Kasumi-1 (cell line): ENCODE measurements at places on chromosomes 3 and 15.

DNA sequence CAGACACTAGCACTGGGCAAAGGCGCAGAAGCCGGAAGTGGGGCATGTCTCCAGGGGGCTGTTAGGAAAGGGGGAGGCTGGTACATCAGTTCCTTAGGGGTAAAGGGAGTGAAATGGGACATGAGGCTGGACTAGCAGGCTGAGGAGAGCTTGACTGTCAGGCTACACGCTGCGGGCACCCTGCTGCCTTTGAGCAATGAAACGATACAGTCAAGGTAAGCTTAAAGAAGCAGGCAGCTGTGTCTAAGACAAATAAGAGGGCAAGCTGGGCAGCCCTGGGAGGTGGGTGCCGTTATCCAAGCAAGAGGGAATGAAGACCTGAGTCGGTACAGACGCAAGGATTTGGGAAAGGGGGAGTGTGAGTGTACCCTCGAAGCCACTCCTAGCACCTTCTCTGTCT is 51.0 kb upstream of the DCLK3 start:
- no peak for DNase-seq

GRCh38 chr3:125186800-125187598 is 25.5 kb downstream of the SLC12A8 start:
- DNase-seq = no peak

DNA sequence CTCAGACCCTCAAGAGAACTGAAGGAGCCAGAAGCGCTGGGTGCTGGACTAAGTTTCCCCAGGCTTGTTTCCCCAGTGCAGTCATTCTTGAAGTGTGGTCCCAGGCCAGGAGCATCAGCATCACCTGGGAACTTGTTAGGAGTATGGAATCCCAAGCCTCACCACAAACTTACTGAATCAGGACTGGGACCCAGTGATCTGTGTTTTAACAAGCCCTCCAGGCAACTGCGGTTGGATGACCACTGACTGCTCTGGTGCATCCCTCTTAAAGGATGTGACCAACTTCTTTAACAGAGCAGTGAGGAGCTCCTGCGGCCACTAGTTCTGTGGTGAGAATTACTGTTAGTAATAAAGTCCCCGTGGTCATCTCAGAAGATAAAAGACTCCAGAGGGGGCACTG is 62.4 kb upstream of the DAZL start:
- no peak for DNase-seq

DNA sequence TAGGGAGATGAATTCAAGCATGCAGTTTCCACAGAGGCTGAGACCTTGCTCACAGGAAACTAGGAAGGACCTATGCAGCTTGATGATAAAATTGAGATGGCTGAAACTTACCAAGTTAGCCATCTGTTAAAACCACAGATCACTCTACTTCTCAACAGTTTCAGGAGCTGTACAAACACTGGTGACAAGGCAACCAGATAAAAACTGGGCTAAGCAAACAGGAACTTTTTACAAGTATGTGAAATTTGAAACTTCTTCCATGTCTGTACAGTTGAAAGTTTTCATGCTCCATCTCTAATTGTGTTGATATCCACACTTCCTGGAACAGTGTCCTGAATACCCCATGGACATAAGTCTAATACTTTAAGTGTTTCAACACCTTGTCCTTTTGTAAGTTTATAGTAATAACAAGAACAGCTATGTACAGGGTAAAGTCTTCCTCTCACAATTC is 78.2 kb downstream of the FAIM start:
- DNase-seq = peak; percentile 90

GRCh38 chr3:59800481-59800880 is 750.7 kb upstream of the CFAP20DC start:
- no peak for DNase-seq

DNA sequence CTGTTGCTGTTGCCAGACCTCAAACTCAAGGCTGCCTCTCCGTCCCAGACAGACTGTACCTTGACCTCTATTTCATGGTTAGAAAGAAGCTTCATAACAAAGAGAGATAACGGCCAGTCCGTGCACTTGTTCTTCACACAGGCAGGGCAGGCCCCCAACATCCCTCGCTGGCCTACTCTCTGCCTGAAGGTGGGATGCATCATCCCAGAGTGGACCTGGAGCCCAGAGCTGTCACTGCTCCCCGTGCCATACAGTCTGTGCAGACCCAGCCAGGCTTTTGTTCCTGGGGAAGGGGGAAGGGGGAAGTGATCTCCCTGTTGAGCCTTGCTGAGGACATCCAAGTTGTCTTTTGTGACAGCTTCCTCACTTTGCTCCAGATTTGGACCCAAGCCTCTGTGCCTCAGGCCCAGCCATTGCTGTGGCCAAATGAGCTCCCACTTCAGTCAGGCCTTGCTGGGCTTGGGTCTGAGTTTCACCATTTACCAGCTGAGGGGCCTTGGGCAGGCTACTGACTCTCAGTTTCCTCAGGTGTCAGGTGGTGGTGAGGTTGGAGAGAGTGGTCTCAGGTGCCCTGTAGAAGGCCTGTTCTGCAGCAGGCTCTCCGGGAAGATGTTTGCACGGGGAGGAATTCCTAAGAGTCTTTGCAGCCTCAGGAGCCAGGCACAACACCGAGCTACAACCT is 141.6 kb downstream of the DNAJB8 start:
- DNase-seq = no peak

GRCh38 chr3:51503007-51503406 is 3.2 kb upstream of the DCAF1 start:
- DNase-seq = no peak

- no peak for DNase-seq
Measured at GRCh38 chr3:52358362-52358940, 42.3 kb downstream of the DNAH1 start.

DNA sequence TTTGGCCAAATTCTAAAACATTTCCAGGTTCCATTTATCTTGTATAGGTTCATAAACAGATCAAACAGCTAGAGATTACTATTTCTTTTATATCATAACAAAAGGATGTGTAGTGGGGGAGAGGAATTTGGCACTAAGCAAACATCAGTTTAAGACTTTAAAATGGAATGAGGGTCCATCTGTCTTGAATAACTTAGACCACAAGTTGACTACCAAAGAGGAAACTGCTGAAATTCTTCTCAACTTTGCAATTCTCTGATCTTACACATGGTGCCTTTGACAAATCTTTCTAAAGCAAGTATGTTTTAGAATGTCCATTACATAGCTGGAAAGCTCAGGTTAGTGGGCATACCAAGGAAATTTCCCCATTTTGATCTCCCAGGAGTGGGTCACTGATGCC is 140.5 kb upstream of the ADAMTS9 start:
- no peak for DNase-seq

DNA sequence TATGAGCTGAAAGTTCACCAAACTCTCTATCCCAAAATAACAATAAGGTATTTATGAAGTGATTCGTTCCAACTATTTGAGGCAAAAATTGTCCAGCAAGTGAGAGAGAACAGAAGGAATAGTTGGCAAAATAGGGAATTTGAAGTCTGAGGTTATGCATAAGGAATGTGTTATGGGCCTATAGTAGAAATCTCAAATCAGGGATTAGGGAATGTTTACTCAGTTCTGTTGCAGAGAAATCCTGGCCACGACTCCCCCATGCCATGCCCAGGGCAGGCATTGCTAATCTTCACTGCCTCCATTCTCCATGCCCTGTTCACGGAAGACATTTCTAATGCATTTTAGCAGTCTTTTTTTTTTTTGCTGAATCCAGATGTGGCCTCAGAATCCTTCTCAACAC is 58.6 kb downstream of the FLNB start:
- no peak for DNase-seq

DNA sequence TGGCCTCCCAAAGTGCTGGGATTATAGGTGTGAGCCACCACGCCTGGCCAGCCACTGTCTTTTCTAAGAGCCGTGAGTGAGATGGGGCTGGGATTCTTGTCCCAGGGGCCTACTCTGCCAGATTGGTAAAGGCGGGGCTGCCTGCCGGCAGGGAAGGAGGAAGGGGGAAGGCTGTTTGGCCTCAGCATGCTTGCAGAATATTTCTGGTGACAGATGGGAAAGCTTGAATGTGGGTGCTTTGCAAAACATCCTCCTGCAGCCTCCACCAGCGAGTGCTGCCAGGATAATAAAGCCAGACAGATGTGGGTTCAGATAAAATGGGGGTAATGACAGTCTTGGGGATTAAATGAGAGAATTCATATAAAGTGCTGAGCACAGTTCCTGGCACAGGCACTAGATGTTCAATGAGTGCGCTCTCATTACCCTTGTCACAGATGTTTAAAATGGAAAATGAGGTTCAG is 19.8 kb upstream of the ACOX2 start:
- DNase-seq = no peak

- no peak for DNase-seq
Measured at GRCh38 chr3:122012821-122013220, 9.2 kb downstream of the ILDR1 start.

DNA sequence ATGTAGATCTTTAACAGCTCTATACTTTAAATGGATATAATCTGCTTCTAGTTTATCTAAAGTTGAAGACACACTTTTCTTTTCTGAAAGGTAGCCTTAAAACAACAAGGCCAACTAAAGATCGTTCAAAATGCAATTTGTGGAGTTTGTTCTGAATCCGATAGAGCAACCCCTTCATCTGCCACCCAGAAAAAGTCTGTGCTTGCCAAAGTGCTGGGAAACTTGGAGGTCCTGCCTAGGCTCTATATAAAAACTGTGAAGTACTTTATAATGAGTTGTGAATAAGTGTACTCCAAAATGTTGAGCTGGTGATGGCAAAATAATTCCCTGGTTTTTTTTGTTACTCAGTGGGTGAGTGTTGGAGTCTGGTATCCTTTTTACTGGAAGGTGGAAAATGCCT is 12.5 kb downstream of the GLDN start:
- no peak for DNase-seq

- DNase-seq = peak; percentile 3
Measured at GRCh38 chr3:184716622-184717398, 4.9 kb upstream of the MAGEF1 start.

DNA sequence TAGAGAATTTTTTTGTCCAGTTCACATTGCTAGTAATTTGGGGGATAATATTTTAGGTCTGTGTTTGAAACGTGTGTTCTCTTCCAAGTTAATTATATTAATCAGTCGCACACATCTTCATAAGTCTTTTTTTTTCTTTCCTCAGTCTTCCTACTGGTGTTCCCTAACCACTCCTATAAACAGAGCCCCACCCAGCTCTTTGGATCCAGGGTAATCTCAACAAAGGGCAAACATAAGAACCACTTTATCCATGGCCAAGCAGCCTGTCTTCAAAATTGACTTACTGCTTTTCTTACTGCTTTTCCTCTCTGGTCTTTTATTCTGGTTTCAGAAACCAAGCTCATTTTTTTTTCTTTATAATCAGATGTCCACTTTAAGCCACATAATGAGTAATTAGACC is 266.8 kb upstream of the NECTIN3 start:
- DNase-seq = no peak

DNA sequence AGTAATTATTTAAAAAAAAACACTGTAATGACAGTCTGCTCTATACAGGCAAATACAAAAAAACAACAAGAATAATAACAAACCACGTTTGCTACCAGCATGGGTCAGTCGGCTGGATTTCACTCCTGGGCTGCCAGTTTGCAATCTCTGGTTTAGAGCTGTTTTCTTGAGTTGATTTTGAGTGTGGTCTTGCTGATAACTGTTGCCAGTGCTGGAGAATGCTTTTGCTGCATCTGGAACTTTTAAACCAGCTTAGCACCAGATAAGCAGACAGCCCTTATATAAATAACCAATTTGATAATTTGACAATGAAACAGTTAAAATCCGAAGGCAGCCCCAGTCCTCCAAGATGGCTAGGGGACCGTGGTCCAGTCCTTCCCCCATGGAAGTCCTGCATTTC is 14.0 kb upstream of the CTDSPL start:
- DNase-seq = no peak

GRCh38 chr3:41138146-41138545 is 61.2 kb upstream of the CTNNB1 start:
- no peak for DNase-seq

GRCh38 chr15:49556437-49556836 is 64.2 kb downstream of the FAM227B start:
- no peak for DNase-seq

DNA sequence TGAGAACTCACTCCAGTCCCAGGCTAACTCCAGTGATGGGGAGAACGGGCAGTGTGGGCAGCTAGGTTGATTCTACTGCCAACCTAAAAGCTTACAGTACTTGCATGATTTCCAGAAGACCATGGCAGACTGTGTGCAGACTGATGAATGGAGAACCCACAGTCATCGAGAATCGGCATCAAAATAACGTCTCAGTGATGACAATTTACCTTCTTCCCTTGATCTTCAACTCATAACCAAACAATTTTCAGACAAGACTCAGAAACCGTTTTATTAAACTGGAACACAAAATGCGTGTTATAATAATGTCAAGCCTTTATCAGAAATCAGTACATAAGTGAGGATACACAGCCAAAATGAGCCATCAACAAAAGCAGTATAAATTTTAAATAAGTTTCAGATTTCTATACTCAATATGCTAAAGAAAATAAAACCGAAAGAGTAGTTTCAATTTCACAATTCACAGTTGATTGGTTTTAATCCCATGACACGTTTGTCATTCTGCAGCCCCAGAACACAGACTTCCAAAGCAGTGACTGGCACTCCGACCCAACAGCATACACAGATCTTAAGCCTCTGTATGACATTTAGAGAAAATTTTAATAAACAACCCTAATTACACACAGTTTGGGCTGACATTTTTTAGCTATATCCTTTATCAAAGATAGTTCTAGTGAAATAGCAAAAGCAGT is 54.5 kb downstream of the ZMAT3 start:
- DNase-seq = no peak

GRCh38 chr15:99015698-99016568 is 8.3 kb upstream of the PGPEP1L start:
- DNase-seq = no peak

DNA sequence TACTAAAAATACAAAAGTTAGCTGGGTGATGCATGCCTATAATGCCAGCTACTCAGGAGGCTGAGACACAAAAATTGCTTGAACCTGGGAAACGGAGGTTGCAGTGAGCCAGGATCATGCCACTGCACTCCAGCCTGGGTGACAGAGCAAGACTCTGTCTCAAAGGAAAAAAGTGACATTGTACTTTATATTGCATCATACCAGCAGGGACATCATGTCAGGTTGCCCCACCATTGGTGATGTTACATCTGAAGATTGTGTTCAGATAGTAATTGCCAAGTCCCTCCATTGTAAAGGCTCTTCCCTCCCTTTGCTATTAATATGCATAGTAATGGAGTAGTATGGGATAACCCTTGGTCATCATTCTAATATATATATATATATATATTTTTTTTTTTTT is 44.8 kb downstream of the FOXL2 start:
- no peak for DNase-seq
